Activated CD8-positive, alpha-beta memory T cell treated with anti-CD3 and anti-CD28 coated beads for 36 hours (primary cell): ENCODE measurements at places on chromosomes 13 and 19. TPM values are rescaled to one million over a fixed set of nuclear protein-coding genes. Genes with fewer than 3 reads are reported as not detected.

The CFD gene
- 1.7 TPM for total RNA-seq

The TMC4 gene
- total RNA-seq, result not detected

The ZNF121 gene
- 85.9 TPM for total RNA-seq

The HSPB6 gene
- 0.21 TPM for total RNA-seq

The ZNF57 gene
- total RNA-seq, result 4.5 TPM

The WDR62 gene
- total RNA-seq, result 18.6 TPM

The SELENOV gene
- total RNA-seq, result not detected

The KISS1R gene
- 7.2 TPM for total RNA-seq

The TMEM255B gene
- 0.80 TPM for total RNA-seq

The ELAVL1 gene
- 169 TPM for total RNA-seq

The ZNF541 gene
- not detected for total RNA-seq

The LRRC63 gene
- total RNA-seq, result 0.51 TPM

The GJA3 gene
- total RNA-seq, result 0.65 TPM

The C1QTNF9B gene
- total RNA-seq, result not detected

The TTYH1 gene
- 0.21 TPM for total RNA-seq

The SACS gene
- 54.0 TPM for total RNA-seq

The CLIP3 gene
- total RNA-seq, result 0.21 TPM

The PRRG2 gene
- 1.4 TPM for total RNA-seq

The CHST8 gene
- total RNA-seq, result not detected

The DZIP1 gene
- 0.13 TPM for total RNA-seq

The ZNF610 gene
- 0.82 TPM for total RNA-seq
